ENCODE measurements at places on chromosomes 5 and 9.

DNA sequence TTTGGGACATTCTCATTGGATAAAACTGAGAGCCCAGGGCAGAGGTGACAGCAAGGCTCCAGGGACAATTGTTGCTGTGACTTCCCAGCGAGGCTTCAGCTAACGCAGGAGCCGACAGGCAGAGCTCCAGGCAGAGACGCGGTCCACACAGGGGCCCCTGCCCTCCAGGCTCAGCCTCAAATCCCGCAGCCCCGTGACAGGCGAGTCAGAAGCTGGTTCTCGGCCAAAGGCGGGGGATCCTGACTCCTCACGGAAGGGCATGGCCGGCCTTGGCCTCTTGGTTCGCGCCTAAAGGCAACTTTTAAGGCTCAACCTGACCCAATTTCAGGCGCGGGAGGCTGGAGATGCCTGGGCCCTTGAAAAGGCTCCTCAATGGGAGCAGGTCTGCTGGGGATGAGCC is 21.3 kb downstream of the SLC12A7 start:
- peak; percentile 21 for DNase-seq

GRCh38 chr9:90874194-90874593 is 72.6 kb downstream of the SYK start:
- DNase-seq = no peak

GRCh38 chr5:104843822-104844221 is 1281.2 kb upstream of the NUDT12 start:
- no peak for DNase-seq

DNA sequence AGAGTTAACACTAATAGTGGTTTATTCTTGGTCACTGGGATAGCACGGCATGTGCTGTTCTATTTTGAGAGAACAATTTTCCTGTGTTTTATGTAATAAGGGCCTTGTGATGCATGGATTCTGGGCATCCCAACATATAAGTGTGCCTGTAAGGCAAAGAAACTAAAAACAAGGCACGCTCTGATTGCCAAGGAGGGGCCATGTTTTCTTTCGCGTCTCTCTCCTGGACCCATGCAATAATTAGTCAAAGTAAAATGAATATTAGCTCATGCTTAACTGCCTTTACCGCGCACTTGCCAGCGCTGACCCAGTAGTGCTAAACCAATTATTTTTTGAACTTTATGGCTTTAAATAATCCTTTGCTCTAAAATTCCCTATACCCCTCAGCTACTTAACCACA is 140.9 kb downstream of the PSAT1 start:
- no peak for DNase-seq

- DNase-seq = no peak
Observed at GRCh38 chr5:101009758-101010519, 106.9 kb upstream of the ST8SIA4 start.

- DNase-seq = no peak
Observed at GRCh38 chr5:90983711-90984124, 399.4 kb downstream of the ARRDC3 start.

DNA sequence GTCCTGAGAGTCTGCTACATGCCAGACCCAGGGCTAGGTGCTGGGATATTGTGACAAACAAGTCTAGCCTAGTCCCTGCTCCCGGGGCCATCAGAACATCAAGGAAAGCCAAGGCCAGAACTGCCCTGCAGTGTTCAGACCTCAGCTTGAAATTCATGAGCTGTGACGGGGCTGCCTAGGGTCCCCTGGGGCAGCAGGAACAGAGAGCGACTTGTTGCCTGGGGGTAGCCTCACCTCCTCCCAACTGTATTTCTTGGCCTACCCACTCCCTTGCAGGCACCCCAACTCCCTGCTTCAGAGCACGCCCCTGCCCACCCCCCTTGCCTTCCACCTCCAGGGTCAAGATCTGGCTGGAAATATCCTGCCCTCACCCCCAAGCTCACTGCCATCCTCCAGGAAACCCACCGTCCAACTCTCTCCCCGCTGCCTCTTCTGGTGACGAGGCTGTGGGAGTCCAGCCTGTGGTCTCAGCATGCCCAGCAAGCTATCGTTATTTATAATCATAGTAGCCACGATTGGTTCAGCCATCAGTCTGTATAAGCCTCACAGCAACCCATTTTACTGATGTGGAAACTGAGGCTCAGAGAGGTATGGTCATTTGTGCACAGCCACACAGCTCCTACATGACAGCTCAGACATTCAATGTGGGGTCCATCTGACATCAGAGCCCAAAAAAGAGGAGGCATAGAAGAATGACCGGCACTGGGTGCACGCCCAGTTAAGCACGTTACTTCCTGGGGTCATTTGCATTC is 10.7 kb downstream of the DNM1 start:
- DNase-seq = no peak

- no peak for DNase-seq
Observed at GRCh38 chr5:178411083-178411482, 178.5 kb upstream of the PHYKPL start.

GRCh38 chr5:151642472-151643140 is 44.1 kb downstream of the SPARC start:
- no peak for DNase-seq

GRCh38 chr9:8604201-8604600 is 804.6 kb upstream of the DMAC1 start:
- DNase-seq = no peak

GRCh38 chr5:121890297-121890858 is 38.7 kb downstream of the FTMT start:
- no peak for DNase-seq

- no peak for DNase-seq
Observed at GRCh38 chr9:35257986-35258659, 96.3 kb downstream of the UNC13B start.

- DNase-seq = no peak
Observed at GRCh38 chr5:163463063-163463435, 2.6 kb downstream of the HMMR start.

DNA sequence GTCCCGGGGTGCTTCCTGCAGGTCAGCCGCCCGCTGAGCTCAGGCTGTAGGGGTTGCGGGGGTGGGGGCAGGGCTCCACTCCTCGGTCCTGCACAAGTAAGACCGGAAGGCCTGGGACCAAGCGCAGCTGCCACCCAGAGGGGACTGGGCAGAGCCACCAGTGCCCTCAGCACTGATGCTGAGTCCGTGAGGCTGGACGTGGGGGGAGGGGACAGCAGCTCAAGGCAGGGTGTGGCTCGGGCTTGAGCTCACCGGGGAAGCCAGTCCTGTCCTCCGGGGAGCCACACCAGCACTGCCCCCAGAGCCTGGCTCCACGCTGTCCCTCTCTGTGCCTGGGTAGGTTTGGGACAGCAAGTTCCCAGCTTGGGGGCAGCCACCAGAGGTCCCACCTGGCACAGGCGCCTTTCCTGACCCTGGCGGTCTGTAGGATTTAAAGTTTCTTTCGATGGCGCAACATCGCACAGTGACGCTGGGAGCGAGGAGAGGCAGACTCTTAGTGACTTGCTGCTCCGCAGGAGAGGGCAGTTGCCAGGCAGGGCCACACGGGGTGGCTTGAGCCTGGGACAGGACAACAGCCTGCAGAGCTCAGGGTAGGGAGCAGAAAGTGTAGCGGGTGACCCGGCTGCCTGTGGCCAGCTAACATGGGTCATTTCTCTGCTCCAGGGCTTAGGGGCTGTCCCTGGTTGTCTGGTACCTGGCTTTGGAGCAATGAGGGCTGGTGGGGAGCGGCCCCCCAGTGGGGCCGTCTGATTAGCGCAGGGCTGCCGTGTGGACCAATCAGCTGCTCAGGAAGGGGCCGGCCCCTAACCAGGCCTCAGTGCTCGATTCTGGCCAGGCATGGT is 5.7 kb downstream of the LCN1 start:
- DNase-seq = no peak

DNA sequence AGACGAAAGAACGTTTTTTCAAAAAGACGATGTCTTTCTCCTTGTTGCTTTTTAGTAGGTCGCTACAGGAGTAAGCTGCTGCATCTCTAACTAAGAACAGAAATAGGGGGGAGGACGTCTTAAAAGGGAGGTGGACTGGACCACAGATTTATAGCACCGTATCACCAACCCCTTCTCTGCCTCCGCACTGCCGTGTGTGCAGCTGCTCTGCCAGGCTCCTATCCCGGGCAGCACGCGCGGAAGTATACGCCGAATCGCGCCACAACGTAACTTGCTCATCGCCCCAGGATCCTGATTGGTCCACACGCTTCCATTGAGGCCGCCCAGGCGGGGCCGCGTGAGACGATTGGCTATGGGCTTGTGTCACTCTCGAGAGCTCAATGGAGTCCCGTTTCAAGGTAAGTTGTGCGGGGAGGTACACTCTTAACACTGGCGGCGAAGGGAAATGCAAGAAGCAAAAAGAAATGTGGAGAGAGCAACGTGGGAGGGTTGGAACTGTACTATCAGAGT is at the start of gene ELAVL2:
Gene ELAVL2, minus strand, starts transcription at position 121 of the 510 bp plus-strand sequence. CDS start 64,006 bp downstream, outside the sequence.
- DNase-seq = peak; percentile 98

GRCh38 chr5:123425431-123425830 is 2.2 kb upstream of the CEP120 start:
- no peak for DNase-seq

- DNase-seq = peak; percentile 31
Observed at GRCh38 chr5:96329886-96330529, 103.0 kb downstream of the PCSK1 start.

GRCh38 chr9:120394058-120394669 is 185.8 kb downstream of the CDK5RAP2 start:
- peak; percentile 81 for DNase-seq

DNA sequence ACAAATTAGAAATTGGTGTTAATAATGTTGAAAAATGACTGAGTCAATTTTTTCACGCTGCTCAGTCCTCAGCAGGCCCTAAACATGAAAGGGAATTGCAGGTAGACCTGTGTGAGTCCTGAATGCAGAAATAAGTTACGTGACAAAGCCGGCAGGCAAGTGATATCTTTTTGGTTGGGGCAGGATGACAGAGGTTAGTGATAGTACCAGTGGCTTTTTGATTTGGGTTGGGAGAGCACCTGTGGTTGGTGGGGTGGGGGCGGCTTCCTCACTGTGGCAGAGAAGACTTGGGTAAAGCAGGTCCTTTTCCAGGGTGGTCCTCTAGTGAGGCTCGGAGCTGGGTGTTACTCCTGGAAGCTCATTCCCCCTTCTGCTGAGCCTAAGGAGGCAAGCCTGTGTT is 164.7 kb downstream of the TMEM167A start:
- DNase-seq = no peak

DNA sequence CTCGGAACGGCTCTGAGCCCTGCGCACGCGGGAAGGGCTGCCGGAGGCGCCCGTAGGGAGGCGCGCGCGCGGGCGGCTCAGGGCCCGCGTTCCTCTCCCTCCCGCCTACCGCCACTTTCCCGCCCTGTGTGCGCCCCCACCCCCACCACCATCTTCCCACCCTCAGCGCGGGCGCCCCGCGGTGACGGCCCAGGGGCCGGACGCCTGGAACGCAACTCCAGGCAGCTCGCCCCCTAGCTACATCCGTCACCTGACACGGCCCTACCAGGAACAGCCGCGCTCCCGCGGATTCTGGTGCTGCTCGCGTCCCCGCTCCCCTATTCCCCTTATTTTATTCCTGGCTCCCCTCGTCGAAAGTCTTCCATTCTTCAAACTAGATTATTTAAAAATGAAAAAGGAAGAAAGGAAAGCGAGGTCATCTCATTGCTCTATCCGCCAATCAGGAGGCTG is at the start of gene CDKN2B-AS1:
Gene CDKN2B-AS1, plus strand, starts transcription at position 236 of the 450 bp plus-strand sequence.
- DNase-seq = peak; percentile 67

GRCh38 chr5:135127439-135128240 is 93.6 kb upstream of the PITX1 start:
- DNase-seq = peak; percentile 99

DNA sequence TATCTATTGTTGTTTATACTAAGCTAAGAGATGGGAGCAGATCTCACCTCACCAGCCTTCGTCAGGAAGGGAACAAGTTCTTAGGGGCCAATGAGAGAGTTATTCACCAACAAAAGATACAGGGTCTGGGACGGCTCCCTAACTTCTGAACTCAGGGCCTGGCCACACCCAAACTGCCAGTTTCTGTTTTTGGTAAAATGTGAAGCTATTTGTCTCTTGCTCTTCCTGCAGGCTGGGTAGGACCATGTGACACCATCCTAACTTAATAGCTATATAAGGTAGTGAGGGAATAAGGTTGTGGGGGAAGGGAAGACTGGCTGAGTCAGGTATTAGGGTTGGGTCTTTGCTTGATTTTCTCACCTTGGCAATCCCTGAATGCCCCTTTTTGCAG is 480.5 kb downstream of the KDM4C start:
- no peak for DNase-seq

DNA sequence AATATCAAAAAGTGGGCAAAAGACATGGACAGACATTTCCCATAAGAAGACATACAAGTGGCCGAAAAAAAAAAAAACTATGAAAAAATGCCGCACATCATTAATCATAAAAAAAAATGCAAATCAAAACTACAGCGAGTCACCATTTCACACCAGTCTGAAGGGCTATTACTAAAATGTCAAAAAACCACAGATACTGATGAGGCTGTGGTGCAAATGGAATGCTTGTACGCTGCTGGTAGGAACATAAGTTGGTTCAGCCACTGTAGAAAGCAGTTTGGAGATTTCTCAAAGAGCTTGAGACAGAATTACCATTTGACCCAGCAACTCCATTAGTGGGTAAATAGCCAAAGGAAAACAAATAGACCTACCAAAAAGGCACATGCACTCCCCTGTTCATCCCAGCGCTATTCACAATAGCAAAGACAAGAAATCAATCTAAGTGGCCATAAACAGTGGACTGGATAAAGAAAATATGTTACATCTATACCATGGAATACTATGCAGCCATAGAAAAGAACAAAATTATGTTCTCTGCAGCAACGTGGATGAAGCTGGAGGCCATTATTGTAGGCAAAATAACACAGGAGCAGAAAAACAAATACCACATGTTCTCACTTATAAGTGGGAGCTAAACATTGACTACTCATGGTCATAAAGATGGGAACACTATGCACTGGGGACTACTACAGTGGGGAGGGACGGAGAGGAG is 110.6 kb upstream of the BOD1 start:
- DNase-seq = no peak

- no peak for DNase-seq
Observed at GRCh38 chr9:4334410-4334813, 34.5 kb upstream of the GLIS3 start.

DNA sequence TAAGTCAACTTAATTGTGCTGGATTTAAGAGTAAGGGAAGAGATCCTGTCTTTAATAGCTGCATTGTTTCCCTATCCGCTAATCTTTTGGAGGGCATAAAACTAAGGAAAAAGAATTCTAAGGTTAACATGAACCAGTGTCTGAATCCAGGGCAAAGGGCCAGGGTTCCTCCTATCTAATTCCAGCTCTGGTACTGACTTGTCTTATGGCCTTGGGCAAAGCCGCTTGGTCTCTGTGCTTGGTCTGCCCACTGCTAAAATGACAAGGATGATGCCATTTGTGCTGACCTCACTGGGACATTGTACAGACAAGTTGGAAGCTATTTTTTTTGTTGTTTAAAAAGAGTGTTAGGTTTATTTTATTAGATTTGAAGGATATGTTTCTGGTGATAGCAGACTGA is 334.7 kb upstream of the PIK3R1 start:
- peak; percentile 72 for DNase-seq

GRCh38 chr9:27396495-27396894 is 99.5 kb upstream of the EQTN start:
- no peak for DNase-seq

- DNase-seq = peak; percentile 67
Observed at GRCh38 chr5:139690064-139690802, 42.1 kb downstream of the CXXC5 start.

GRCh38 chr9:104118916-104119315 is 24.8 kb downstream of the SMC2 start:
- DNase-seq = no peak

- DNase-seq = no peak
Observed at GRCh38 chr9:1528456-1528855, 478.3 kb downstream of the DMRT2 start.

- no peak for DNase-seq
Observed at GRCh38 chr5:40834391-40834848, 602 bp downstream of the RPL37 start.

GRCh38 chr5:65100911-65101631 is 332.3 kb downstream of the CWC27 start:
- peak; percentile 82 for DNase-seq

Measured in RWPE1 (cell line).